ENCODE measurements at places on chromosomes 11 and 22.

DNA sequence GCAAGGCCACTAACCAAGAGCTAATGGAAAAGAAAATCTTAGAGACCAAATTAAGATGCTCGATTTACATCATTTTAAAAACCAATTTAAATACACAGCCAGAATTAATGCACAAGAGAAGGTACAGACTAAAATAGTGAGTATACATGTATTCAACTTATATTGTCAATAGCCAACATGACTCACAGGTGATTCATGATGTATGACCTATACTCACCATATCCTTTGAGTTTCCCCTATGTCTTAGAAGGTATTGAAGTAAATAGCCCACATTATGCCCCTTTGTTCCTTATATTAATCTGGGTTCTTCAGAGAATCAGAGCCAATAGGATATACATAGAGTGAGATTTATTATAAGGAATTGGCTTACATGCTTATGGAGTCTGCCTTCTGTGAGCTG lies 97.5 kb upstream of the ANO3 start:
- no peak for DNase-seq

DNA sequence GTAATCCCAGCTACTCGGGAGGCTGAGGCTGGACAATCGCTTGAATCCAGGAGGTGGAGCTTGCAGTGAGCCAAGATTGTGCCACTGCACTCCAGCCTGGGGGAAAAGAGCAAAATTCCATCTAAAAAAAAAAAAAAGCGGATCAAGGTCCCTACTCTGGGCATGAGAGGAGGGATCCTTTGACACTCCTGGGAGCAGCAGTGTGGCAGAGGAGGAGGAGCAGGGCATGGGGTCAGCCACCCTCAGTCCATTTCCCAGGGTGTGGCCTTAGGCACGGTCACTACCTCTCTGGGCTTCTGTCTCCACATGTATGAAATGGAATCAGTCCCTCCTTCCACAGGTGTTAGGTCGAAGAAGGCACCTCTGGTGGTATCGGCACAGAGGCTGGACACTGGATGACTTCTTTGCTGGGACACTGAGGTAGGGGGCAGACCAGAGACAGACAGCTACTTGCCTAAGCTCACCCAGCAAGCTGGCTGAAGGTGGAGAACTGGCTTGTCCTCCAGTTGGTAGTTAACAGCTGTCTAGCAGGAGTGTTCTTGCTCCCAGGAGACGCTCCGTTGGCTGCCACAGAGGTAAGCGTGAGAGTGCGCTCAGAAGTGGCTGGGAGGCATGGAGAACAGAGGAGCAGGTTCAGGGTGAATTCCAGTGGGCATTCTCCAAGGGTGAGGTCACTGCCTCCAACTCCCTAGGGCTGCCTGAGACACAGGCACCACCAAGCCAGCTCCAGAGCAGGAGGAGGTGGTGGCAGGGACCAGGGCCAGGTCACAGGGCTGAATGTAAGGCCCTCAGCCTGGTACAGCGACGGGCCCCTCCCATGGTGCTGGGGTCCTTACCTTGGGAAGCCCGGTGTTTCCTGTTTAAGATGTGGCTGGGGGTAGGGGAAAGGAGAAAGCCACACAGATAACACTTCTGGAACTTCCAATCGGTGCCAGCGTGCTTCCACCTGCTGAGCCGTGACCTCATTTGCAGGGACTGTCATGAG lies 19.5 kb downstream of the TXN2 start:
- no peak for DNase-seq

- DNase-seq: no peak
Observed at GRCh38 chr22:50360578-50360977, 17.5 kb downstream of the PPP6R2 start.

- no peak for DNase-seq
Observed at GRCh38 chr11:118914987-118915386, 10.7 kb downstream of the BCL9L start.

DNA sequence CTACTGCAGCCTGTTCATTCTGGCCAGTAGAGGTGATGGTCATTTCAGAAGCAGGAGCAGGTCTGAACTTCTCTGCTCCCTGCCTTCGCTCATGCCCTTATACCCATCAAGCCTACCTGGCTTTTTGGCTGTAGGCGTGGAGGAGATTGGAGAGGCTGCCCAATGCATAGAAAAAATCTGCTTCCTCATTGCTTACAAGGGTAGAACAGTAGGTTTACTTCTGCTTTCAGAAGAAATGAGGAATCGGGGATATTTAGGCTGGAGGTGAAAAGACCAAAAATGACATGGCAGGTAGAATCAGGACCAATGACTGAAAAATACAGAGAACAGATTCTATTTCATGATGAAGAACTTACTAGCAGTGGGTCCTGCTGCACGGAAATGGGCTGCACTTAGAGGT lies 72.9 kb upstream of the YWHAH start:
- no peak for DNase-seq

DNA sequence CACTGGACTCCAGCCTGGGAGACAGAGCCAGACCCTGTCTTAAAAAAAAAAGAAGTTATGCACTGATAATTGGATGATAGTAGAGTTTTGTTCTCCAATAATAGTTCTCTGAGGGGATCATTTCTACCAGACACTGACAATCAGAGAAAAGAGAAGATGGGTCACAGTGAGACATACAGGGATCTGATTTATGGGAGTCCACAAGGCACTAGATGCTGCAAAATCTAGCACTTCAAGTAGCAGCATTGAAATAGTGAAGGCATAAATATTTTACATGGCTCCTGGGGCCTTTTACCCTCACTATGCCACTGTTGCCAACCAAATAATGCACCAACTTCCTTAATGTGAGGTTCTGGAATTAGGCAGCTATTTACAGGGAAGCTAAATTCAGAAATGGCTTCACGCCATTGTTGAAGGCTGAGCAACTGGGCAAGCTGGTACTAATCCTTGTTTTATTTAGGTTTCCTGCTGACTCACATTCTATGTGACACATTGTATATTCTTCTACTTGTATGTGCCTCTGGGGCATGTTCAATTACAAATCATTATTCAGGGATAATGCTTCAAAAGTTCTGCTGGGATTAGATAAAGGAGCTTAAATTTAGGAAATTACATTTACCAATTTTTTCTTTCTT lies 38.2 kb upstream of the ABTB2 start:
- peak; percentile 99 for DNase-seq

GRCh38 chr11:15875393-15875792 lies 481.0 kb downstream of the SOX6 start:
- no peak for DNase-seq

DNA sequence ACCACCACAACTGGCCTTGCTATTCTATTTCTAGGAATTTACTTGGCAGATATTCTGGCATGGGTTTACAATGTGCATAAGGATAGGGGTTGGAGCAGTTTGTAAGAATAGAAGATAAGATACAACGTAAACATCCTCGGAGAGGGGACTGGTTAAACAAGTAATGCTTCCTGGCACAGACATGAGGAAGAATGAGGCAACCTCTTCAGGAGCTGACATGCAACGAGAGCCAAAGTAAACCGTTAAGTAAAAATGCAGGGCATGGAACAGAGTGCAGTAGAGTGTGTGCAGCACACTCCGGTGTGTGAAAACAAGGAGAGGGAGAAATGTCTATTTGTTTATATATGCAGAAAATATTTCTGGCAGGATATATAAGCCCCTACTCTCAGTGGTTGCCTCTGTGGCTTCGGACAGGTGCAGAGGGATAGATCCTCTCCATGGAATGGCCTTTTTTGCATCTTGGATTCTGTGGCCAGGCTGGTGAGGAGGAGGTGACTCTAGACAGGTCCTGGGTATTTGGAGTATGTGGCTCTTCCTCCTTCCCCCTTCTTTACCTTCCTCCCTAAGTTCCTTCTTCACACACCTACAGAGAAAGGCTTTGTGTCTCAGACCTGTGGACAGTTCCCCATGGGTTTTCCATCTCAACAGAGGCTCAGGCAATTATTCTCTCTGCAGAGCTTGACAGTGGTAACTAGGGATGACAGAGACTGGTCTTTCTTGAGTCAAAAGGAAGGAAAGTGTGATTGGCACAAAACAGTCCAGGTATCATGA lies 2.5 kb downstream of the RAB36 start:
- DNase-seq: no peak

DNA sequence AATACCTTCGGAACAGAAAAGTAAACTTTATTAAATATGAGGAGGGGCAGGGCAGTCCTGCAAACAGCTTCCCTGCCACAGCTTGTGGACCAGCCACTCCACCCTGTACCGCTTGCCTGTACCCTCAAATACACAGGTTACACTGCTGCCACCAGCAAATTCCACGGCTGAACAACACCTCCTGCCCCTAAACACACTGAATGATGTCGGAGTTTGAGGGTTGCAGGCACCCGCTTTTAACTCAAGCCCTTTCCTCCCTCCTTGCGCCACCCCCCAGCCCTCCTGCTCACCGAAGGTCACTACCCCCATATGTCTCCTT lies 4.0 kb downstream of the VSIG2 start:
- no peak for DNase-seq

DNA sequence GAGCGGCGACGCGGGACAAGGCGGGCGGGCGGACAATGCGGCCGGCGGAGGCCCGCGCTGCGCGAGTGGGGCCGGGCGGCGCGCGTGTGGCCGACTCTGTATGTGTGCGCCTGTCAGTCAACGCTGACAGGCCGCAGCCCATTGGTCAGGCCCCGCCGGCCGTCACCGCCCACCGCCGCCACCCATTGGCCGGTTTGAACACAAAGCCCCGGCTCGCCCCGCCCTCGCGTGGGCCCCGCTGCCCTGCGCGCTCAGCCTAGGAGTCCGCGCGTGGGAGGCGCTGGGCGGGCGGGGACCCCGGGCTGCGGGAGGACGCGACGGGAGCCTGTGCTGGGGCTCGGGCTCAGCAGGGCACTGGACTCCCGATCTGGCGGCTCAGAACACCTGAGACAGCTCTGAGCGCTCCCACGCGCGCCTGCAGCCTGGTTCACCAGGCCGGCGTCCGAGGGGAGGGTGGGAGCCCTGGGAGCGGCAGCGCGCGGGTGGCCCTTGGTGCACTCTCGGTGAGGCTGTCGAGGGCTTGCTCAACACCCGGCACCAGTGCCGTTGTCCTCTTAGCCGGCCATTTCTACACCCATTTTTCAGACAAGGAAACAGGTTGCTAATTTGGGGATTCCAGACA lies at the start of gene SUN2:
SUN2 (minus strand) TSS at position 88 of the 622 bp plus-strand sequence. CDS start 3,370 bp downstream, outside the sequence.
- peak; percentile 91 for DNase-seq

GRCh38 chr11:70343636-70344035 lies 54.7 kb upstream of the CTTN start:
- DNase-seq: no peak

DNA sequence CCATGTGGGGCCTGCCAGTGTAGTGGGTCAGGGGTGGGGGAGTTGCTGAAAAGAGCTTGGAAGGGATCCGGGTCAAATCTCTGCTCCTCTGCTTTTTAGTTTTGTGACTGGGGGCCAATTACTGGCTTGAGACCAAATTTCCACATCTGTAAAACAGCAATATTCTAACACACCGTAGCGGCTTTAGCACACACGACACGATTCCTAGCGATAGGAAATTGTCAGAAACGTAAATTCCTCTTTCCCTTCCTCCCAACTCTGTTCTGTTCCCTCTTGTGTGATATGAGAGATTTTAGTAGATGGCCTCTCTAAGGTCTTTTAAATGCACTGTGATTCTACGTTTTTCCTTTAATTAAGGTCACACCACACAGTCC lies 71.9 kb downstream of the MICAL2 start:
- DNase-seq: no peak

DNA sequence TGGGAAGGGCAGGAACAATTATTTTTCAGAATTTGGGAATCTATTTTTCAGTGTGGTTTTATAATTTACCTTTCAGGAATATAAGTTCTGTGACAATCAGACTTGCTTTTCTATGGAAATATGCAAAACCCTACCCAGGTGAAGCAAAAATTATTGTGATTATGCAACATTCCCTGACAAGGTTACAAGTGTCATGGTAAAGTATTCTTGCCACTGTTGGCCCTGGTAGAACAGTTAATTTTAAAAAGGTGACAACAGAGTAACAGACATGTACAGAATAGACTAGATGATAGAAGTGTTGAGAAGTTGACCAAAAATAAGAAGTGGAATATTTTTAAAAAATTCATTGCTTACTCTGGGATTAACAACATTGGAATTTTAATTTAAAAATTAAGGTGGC lies 29.2 kb downstream of the TRAF6 start:
- DNase-seq: no peak

DNA sequence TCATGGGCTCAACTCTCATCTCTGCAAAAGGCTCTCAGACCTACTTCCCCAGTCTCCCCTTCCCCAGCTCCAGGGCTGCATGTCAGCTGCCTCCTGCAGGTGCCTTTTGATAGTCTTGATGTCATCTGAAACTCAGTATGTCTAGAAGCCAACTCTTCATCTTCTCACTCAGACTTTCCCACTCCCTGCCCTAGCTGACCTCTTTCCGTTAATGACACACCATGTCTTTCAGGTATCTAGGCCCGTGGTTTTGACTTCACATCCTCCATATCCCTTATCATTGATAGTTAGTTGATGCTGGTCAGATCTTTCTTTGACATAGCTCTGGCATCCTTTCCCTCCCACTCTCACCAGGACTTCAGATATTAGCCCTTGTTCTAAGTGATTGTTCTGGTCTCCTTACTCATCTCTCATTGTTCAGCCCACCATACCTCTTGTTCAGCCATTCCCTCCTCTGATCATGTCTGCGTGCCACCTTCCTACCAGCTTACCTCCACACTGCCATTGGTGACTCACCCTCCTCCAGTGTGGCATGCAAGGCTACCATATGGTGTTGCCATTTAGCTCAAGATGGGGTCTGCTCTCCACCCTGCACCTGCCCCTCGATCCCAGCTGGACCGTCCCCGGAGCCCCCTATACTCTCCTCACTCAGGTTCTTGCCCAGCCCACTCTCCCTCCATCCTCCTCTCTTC lies 18.4 kb downstream of the TTC12 start:
- DNase-seq: no peak

Data from A673 (cell line).